ENCODE measurements at places on chromosomes 3 and 15. TPM values are rescaled to one million over a fixed set of nuclear protein-coding genes. Genes with fewer than 3 reads are reported as not detected.
A peak's percentile ranks its signal among the peaks of the same experiment; 100 is the strongest.

The CNTN6 gene
- not detected for total RNA-seq

The PARP6 gene
- 81.4 TPM for total RNA-seq

- peaks cover 7% of the 10 kb centered on the region for H3K4me1 ChIP-seq
- H3K27ac ChIP-seq = no peak overlapping the region
- no peak overlapping the region for H3K4me3 ChIP-seq
- peak; percentile 19 for DNase-seq
- H3K27me3 ChIP-seq = peaks cover 21% of the 10 kb centered on the region
- H3K36me3 ChIP-seq = no peaks in the 10 kb centered on the region
Observed at GRCh38 chr15:81106560-81106959, 27.5 kb upstream of the CFAP161 start.

DNA sequence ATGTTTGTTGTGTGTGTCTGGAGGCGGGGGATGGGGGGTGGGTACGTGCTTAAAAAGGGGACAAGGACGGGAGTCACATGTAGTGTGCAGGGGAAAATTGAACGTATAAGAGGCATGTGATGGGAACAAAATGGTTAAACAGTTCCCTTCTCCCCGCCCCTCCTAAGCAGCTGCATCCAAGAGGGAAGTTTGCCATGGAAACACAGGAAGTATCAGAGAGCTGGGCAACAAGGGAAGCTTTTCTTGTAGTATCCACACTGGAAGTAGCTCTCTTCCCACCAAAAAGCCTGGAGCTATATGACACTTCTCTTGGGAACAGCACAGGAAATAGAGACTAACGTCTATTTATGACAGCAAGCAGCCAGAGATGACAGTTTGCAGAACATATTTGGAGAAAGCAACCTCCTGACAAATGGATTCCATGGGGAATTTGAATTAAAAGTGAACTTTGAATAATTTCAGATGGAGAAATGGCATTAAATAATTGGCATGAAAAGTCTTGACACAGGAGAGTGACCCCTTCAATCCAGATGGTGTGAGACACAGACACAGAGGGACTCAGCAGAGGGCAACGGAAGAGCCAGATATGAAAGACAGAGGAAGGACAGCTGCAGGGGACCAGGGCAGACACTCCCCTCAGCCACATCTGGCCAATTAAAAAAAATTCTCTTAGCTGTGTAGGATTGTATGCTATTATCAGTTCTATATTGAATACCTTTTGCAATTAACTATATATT, 294.2 kb upstream of the TBL1XR1 start:
- H3K4me1 ChIP-seq = no peaks in the 10 kb centered on the region
- H3K36me3 ChIP-seq = no peaks in the 10 kb centered on the region
- DNase-seq = no peak
- no peaks in the 10 kb centered on the region for H3K27me3 ChIP-seq
- H3K4me3 ChIP-seq = no peak overlapping the region
- no peak overlapping the region for H3K27ac ChIP-seq

- H3K27me3 ChIP-seq = no peaks in the 10 kb centered on the region
- DNase-seq = no peak
- no peak overlapping the region for H3K27ac ChIP-seq
- peaks cover 73% of the 10 kb centered on the region for H3K36me3 ChIP-seq
- H3K4me3 ChIP-seq = no peak overlapping the region
Observed at GRCh38 chr15:55334997-55335396, 16.0 kb downstream of the PIGB start.

DNA sequence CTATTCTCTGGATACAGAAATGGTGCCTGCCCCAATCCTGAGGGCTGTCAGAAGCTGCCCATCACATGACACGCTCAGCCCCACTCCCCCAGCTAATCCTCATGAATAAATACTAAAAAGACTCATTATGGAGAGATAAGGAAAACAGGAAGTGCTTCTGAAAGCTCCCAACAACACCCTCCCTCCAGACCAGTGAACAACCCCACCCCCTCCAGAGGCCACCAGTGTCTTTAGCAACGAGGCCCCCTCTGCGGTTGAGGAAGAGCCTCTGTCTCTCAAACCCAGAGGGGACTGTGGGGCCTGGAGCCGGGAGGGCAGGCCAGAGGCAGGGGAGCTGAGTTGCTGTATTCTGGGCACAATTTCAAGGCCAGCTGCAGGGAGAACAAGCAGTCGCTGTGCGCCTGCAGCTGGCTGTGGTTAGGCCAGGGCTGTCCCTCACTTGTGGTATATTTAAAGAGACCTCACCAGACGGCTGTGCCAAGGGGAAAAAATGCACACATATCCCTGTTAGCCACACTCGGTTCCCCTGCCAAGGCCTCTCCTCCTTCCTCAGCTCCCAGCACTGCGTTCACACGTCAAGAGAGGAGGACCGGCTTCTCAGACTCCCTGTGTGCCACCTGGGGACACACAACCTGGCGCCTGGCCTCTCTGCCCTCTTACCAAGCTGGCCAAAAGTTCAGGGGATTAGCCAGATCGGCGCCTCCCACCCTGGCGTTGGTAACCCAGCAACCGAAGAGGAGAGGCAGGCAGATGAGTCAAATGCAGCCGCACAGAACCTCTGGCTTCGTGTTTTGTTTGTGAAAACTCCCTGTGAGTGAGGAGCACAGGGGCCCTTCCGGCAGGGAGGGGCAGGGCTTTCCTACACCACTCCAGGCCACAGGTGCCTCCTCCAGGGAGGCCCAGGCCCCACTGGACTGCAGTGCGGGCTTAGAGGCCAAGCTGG, 101.2 kb upstream of the ETV5 start:
- DNase-seq = no peak
- H3K27ac ChIP-seq = no peak overlapping the region
- H3K4me1 ChIP-seq = peaks cover 16% of the 10 kb centered on the region

DNA sequence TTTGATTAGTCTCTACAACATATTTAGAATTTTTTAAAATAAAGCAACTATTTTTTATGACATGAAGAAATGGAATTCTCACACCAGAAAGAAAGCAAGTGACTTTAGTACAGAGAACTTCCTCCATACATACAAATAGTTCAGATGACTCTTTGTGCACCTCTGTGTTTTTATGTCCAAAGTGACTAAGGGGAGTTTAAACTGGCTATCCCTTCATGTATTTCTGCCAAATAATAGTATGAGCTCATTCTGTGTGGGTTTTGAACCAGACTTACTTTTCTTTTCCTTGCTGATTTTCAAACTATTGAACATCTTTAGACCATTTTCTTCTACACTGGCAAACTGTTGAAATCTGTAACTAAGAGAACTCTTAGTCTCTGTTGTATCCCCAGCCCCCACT, 196.3 kb downstream of the EPHA3 start:
- no peak for DNase-seq
- H3K27me3 ChIP-seq = no peaks in the 10 kb centered on the region
- no peaks in the 10 kb centered on the region for H3K4me1 ChIP-seq
- H3K36me3 ChIP-seq = no peaks in the 10 kb centered on the region

GRCh38 chr15:57575363-57575762, 16.3 kb upstream of the MYZAP start:
- no peaks in the 10 kb centered on the region for H3K36me3 ChIP-seq
- H3K27me3 ChIP-seq = peaks cover 18% of the 10 kb centered on the region
- H3K4me1 ChIP-seq = no peaks in the 10 kb centered on the region
- H3K4me3 ChIP-seq = no peak overlapping the region
- no peak overlapping the region for H3K27ac ChIP-seq

GRCh38 chr3:106329521-106329920, 460.7 kb upstream of the CBLB start:
- no peak overlapping the region for H3K4me3 ChIP-seq
- no peak for DNase-seq
- H3K27me3 ChIP-seq = no peaks in the 10 kb centered on the region
- no peak overlapping the region for H3K27ac ChIP-seq

- H3K27me3 ChIP-seq = no peaks in the 10 kb centered on the region
- DNase-seq = no peak
- peaks cover 47% of the 10 kb centered on the region for H3K36me3 ChIP-seq
- no peak overlapping the region for H3K27ac ChIP-seq
- H3K4me1 ChIP-seq = peaks cover 19% of the 10 kb centered on the region
- no peak overlapping the region for H3K4me3 ChIP-seq
Observed at GRCh38 chr3:11553436-11554235, 90.1 kb downstream of the VGLL4 start.

- no peaks in the 10 kb centered on the region for H3K36me3 ChIP-seq
- H3K27me3 ChIP-seq = peaks cover 2% of the 10 kb centered on the region
- H3K4me3 ChIP-seq = no peak overlapping the region
- H3K27ac ChIP-seq = no peak overlapping the region
Observed at GRCh38 chr3:50665081-50665840, 9.5 kb upstream of the DOCK3 start.

- no peaks in the 10 kb centered on the region for H3K36me3 ChIP-seq
- H3K27ac ChIP-seq = no peak overlapping the region
- DNase-seq = no peak
- no peak overlapping the region for H3K4me3 ChIP-seq
Observed at GRCh38 chr3:36305929-36306520, 74.3 kb upstream of the STAC start.

DNA sequence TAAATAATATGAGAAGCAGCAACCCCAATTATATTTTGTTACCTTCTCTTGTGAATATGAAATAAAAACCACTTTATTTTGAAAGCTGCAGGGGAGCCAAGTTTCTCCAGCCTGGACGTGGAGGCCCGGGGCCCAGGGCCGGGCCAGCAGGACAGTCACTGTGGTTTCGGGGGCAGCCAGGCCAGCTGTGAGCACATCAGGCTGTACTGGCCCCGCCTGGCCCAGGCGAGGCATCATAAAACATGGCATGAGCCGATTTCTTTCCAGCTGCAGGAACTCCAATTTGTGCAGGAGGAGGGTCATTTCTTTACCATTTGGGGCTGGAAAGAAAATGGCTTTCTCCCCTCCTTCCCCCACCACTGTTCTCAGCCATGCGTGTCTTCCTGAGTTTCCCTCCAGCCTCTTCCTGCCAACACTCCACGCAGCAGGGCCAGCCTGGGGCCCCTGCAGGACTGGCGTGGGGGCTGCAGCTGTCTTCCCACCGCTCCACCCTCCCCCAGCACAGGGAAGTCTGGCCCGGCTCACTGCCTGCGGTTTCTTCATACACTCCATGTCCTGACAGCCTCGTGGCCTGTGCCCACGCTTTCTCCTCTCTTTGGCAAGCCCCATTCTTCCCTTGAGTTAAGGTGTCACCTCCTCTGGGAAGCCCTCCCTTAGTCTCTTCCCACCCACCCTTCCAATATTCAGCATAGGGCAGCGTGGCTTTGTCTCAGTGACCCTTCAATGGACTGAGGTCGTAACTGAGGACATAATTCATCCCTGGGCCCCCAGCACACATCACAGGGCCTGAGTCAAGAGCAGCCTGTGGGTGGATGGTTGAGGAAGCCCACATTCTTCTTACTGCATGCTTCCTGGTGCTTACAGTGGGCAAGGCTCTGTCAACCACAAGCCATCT, 135.8 kb downstream of the CHSY1 start:
- no peak for DNase-seq
- H3K27me3 ChIP-seq = peaks cover 4% of the 10 kb centered on the region
- peaks cover 6% of the 10 kb centered on the region for H3K4me1 ChIP-seq
- H3K36me3 ChIP-seq = no peaks in the 10 kb centered on the region
- no peak overlapping the region for H3K4me3 ChIP-seq
- H3K27ac ChIP-seq = no peak overlapping the region

- H3K36me3 ChIP-seq = no peaks in the 10 kb centered on the region
- no peak overlapping the region for H3K27ac ChIP-seq
- H3K4me3 ChIP-seq = no peak overlapping the region
- H3K27me3 ChIP-seq = peaks cover 6% of the 10 kb centered on the region
Observed at GRCh38 chr3:195727606-195728195, 6.9 kb downstream of the MUC20 start.

DNA sequence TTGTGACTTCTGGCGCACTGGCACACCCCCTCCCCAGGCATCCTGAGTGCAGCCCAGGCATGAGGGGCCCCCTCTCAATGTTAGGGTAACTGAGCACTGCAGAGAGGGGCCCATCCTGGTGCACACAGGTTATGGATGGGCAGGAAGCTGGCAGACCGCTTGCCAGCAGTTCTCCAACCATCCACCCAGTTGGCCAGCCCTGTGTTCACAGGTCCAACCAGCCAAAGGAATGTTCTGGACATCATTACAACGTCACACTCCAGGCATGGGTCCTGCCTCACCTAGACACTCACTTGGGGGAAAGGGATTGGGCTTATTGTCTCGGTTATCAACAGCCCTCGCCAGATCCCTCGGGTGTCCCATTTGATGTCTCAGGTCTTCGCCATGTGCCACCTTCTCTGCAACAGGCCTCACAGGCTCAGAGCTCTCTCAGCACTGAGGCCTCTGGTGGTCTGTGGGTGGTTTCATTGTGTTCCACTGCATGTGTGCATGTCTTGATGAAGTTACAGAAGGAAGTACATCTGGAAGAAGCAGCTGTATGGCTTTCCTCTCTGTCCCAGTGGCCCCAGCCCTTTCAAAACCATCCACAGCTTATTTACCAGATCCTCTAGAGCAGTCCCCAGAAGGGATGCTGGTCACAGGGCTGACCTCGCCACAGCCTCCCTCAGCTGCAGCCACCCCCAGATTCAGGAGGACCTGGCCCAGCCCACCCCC, 23.7 kb downstream of the ADCY5 start:
- H3K4me3 ChIP-seq = no peak overlapping the region
- no peaks in the 10 kb centered on the region for H3K4me1 ChIP-seq
- no peak overlapping the region for H3K27ac ChIP-seq
- H3K27me3 ChIP-seq = peaks cover 11% of the 10 kb centered on the region
- H3K36me3 ChIP-seq = no peaks in the 10 kb centered on the region

- H3K36me3 ChIP-seq = no peaks in the 10 kb centered on the region
- no peak for DNase-seq
- H3K4me3 ChIP-seq = no peak overlapping the region
- peaks cover 6% of the 10 kb centered on the region for H3K4me1 ChIP-seq
Observed at GRCh38 chr3:133412183-133413132, 12.6 kb downstream of the BFSP2 start.

- no peak overlapping the region for H3K27ac ChIP-seq
- H3K4me3 ChIP-seq = no peak overlapping the region
- H3K27me3 ChIP-seq = peaks cover 7% of the 10 kb centered on the region
- DNase-seq = no peak
- H3K4me1 ChIP-seq = no peaks in the 10 kb centered on the region
Observed at GRCh38 chr15:66725464-66725785, 23.4 kb downstream of the SMAD6 start.

DNA sequence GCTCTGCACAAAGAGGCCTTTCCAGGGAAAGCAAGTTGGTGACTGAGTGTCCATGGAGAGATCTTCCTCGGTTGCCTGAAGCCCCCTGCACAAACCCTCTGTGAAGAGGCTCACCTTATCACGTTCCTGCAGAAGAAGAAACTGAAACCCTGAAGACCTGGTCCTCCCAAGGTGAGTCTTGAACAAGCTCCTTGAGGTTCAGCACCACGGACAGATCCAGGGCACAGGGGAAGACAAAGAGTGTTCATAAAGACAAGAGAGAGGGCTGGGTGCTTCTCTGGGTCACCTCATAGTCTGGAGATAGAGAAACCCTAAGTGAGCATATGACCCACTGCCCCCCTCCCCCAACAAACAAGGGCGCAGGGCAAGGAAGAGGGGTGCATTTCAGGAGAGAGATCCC, 21.7 kb upstream of the TBC1D21 start:
- H3K36me3 ChIP-seq = no peaks in the 10 kb centered on the region
- H3K4me1 ChIP-seq = no peaks in the 10 kb centered on the region
- peak overlapping the region; percentile 8 for H3K27ac ChIP-seq
- H3K27me3 ChIP-seq = peaks cover 18% of the 10 kb centered on the region
- H3K4me3 ChIP-seq = no peak overlapping the region

Measured in activated B cell treated with CpG ODN at 0.5 μM for 24 hours (primary cell).